Sigmoid colon (tissue), 7 donors: ENCODE measurements at places on chromosomes 11 and 22. TPM values are rescaled to one million over a fixed set of nuclear protein-coding genes. Genes with fewer than 3 reads are reported as not detected.

DNA sequence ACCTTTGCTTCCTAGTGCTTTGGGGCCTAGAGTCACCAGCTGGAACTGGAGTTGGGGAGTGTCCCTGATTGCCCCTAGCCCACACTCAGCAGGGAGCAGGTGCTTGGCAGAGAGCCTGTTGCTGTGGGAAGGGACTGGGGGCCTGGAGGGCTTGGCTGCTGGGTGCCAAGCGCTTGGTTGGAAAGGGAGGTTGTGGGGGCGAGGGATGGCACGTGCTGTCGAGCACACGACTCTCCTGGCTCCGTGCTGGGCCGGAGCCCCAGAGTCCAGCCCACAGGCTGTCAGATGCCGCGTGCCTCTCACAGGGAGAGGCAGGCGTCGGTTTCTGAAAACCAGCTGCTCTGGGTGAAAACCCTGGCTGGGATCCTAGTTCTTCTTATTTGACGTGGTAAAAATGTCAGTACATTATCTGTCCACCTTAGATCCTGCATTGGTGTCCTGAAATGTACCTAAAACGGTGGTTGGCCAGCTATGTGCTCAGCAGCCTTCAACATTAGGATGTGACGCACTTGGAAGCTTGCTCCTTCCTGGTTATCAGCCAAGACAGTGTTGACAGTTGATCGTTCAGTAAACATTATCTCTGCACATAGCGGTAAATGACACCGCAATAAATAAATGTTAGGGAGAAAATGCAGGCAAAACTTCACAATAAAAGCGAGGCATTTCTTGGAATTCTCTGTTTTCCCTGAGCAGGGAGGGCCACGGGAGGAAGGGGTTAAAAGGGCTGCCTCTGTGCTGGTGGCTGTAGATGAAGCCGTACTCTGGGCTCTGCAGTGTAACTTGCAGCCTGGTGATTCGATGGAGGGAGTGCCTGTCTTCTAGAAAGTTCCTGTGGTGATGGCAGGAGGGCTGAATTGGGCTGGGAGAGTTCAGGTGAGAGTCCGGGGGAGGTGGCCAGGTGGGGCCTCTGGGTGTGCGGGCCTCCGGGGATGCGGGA, 29.2 kb downstream of the GRAMD4 start:
- peaks cover 31% of the 10 kb centered on the region for H3K4me1 ChIP-seq
- H3K27me3 ChIP-seq, result no peaks in the 10 kb centered on the region
- DNase-seq, result no peak

DNA sequence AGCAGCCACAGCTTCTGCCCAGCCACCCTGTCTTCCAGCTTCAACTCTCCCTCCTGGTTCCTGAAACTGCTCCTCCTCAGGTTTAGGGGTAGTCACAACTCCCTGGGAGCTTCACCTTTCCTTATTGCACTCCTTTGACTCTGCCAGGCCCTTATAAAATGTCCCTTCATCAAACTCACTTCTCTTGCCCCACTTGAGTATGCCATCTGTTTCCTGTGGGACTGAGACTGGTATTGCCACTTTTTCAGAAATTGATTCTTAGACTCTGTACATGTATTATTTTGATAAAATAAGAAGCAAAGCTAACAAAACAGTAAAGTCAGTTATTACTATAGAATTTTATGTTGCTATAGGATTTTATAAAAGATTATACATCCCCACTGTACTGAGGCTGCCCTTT, 134.1 kb downstream of the SPON1 start:
- no peaks in the 10 kb centered on the region for H3K27me3 ChIP-seq
- no peak for DNase-seq
- H3K4me1 ChIP-seq, result no peaks in the 10 kb centered on the region
- H3K4me3 ChIP-seq, result no peak overlapping the region

DNA sequence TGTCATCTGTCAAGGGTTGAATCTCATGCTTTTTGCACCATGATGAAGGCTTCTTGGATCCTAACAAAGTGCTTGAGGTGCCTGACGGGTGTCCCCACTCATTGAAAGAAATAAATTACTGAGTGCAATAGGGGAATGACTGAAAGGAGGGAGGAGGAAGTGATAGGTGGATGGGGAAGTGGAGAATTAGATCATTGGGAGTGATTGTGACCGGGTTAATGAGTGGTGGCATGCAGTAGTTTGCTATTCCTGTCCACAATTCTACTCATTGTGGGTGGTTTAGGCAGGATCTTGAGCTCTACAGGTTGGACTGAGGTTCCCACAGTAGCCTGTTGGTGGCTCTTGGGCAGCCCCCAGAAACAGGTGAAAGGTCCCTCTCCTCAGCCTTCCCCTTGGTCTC, 44.3 kb downstream of the THAP12 start:
- H3K27ac ChIP-seq, result no peak overlapping the region
- H3K4me1 ChIP-seq, result no peaks in the 10 kb centered on the region
- H3K4me3 ChIP-seq, result no peak overlapping the region
- H3K36me3 ChIP-seq, result no peaks in the 10 kb centered on the region

GRCh38 chr22:24953384-24954113, 1.0 kb downstream of the KIAA1671 start:
- no peaks in the 10 kb centered on the region for H3K36me3 ChIP-seq
- H3K27ac ChIP-seq, result peak overlapping the region; percentile 73
- peak overlapping the region; percentile 76 for H3K4me3 ChIP-seq
- peaks cover 7% of the 10 kb centered on the region for H3K4me1 ChIP-seq

- no peak for DNase-seq
- no peaks in the 10 kb centered on the region for H3K27me3 ChIP-seq
- no peak overlapping the region for H3K4me3 ChIP-seq
- no peak overlapping the region for H3K27ac ChIP-seq
- H3K36me3 ChIP-seq, result peaks cover 37% of the 10 kb centered on the region
- H3K4me1 ChIP-seq, result no peaks in the 10 kb centered on the region
Measured at GRCh38 chr11:9838961-9839360, 175.1 kb downstream of the SWAP70 start.

DNA sequence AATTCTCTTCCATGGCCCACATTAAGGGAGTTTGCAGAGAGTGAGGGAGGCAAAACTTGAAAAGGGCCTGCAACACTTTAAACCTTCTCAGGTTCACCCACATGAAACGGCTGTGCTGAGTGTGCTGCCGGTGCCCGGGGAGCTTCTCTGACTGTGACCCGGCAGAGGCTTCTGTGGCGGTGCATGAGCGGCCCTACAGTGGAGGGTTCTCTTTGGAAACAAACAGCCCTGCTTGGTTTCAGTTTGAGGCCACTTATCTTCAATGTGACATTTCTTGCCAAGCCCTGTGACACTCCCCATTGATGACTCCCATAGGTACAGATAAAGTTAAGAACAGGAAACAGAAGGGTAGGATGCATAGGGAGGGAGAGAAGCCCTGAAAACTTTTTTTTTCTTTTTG, 31.8 kb downstream of the FAM118A start:
- DNase-seq, result no peak
- H3K27ac ChIP-seq, result no peak overlapping the region
- H3K4me3 ChIP-seq, result no peak overlapping the region
- H3K4me1 ChIP-seq, result peaks cover 11% of the 10 kb centered on the region
- peaks cover 25% of the 10 kb centered on the region for H3K36me3 ChIP-seq

GRCh38 chr22:35307892-35308291, 8.2 kb downstream of the TOM1 start:
- H3K4me1 ChIP-seq, result peaks cover 25% of the 10 kb centered on the region
- H3K4me3 ChIP-seq, result no peak overlapping the region
- no peak for DNase-seq
- H3K27me3 ChIP-seq, result no peaks in the 10 kb centered on the region
- H3K27ac ChIP-seq, result no peak overlapping the region
- H3K36me3 ChIP-seq, result no peaks in the 10 kb centered on the region

DNA sequence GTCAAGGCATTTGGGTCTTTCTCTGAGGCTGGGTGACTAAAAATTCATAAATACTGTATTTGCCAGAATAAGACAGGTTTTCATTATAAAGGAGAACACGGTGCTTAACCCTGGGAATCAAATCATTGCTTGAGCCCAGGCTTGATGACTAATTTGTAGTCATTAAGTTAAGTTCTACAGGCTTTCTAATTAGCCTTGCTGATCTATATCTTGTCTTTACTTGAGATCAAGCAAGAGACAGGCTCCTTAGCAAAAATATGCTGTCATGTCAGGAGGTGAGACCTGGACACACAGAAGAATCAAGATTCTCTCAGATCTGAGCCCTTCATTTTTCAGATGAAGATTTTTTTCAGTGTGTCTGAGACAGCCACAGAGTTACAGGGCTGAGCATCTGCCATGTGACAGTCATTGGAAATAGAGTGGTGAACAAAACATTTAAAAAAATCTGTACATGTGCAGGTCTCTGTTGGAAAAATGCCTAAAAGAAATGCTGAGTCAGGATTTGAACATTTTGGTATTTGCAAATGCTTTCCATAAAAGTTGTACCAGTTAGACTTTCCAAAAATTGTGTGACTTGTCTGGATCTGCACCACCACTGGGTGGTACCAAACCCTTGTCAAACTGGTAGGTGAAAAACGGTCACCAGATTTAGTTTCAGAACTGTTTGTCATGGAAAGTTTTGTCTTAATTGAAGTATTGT, 14.6 kb downstream of the ACAT1 start:
- no peaks in the 10 kb centered on the region for H3K4me1 ChIP-seq
- peaks cover 29% of the 10 kb centered on the region for H3K36me3 ChIP-seq
- no peak overlapping the region for H3K4me3 ChIP-seq
- no peaks in the 10 kb centered on the region for H3K27me3 ChIP-seq
- DNase-seq, result no peak

GRCh38 chr11:61637277-61637676, 42.9 kb upstream of the DAGLA start:
- H3K4me3 ChIP-seq, result no peak overlapping the region
- H3K4me1 ChIP-seq, result no peaks in the 10 kb centered on the region
- H3K36me3 ChIP-seq, result no peaks in the 10 kb centered on the region
- H3K27me3 ChIP-seq, result no peaks in the 10 kb centered on the region
- DNase-seq, result no peak

HPS5 gene
- 4.2 TPM for polyA plus RNA-seq

MOGAT2 gene
- 98.5 TPM for polyA plus RNA-seq

- peak; percentile 96 for DNase-seq
- no peaks in the 10 kb centered on the region for H3K4me1 ChIP-seq
- no peaks in the 10 kb centered on the region for H3K27me3 ChIP-seq
- H3K36me3 ChIP-seq, result no peaks in the 10 kb centered on the region
- peak overlapping the region; percentile 71 for H3K27ac ChIP-seq
Measured at GRCh38 chr22:32528984-32529982, 54.7 kb downstream of the FBXO7 start.

GRCh38 chr11:36228689-36229088, 60.5 kb downstream of the COMMD9 start:
- no peak overlapping the region for H3K4me3 ChIP-seq
- no peak for DNase-seq

HBD gene
- not detected for polyA plus RNA-seq
